Naive thymus-derived CD4-positive, alpha-beta T cell (primary cell): ENCODE measurements at places on chromosomes 12 and 14. TPM values are rescaled to one million over a fixed set of nuclear protein-coding genes. Genes with fewer than 3 reads are reported as not detected.

DNA sequence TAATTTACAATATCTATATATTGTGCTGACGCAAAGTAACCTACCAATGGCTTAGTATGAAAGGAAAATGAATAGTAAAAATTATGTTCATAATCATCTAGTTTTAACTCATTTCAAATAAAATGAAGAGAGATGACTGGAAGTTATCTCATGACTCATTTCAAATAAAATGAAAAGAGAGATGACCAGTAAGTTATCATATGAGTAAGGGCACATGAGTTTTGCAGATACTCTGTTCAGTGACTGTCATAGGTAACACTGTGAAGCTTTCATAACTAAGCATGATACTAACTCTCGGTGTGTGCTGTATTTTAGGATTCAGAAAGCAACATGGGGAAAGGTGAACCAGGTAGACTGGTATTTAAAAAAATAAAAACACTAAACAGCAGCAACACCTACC lies 364.5 kb upstream of the DIO2 start:
- no peak for DNase-seq

DNA sequence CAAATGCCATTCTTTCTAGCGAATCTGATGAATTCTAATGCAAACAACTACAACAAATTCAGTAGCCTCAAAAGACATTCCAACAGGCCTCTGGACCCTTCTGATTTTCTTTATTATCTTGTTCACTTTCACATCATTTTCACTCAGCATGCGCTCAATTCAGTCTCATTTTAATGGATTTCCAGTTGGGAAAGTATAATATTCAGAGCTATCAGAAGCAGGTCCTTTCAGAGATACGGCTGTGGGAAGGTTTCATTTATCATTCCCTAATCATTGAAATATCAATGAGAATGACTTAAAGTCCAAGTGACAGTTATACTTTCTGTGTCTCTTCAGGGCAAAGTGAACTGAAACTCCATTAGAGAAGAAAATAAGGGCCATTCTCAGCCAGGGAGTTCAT lies 1083.7 kb upstream of the FLRT2 start:
- no peak for DNase-seq

- no peak for DNase-seq
Observed at GRCh38 chr12:109389146-109389545, 41.4 kb downstream of the MYO1H start.

DNA sequence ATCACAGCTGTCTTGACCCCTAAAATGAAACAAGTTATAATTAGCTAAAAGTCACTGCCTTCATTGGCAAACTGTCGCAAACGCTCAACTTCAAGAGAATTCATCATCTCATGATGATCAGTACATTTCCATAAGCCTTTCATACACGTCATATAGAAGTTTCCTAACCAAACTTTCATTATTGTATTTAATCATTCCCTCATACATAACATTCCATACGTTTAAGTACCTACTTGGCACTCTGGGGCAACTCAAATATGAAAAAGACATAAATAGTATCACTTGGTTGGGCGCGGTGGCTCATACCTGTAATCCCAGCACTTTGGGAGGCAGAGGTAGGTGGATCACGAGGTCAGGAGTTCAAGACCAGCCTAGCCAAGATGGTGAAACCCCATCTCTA lies 12.4 kb upstream of the PPP2R5E start:
- no peak for DNase-seq

- no peak for DNase-seq
Observed at GRCh38 chr12:66127650-66128049, 2.9 kb downstream of the LLPH start.

DNA sequence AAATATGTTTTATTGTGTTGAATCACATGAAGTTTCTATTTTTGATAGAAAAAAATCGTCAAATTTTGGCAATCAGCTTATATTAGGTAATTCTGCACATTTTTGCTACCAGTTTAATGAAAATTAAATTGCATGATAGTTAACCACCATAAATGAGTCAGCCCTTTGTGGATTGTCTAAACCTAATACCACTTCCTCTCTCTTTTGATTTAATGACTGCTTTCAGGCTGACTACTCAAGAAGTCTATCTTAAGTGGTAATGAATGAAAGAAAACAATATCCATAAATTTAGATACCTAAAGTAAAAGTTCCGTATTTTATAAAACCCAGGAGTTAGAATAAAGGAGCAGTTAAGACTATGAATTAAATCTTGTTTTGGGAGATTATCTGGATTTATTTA lies 450.5 kb downstream of the TMEM117 start:
- no peak for DNase-seq

GRCh38 chr12:109775172-109775881 lies 57.9 kb downstream of the TRPV4 start:
- peak; percentile 69 for DNase-seq

DNA sequence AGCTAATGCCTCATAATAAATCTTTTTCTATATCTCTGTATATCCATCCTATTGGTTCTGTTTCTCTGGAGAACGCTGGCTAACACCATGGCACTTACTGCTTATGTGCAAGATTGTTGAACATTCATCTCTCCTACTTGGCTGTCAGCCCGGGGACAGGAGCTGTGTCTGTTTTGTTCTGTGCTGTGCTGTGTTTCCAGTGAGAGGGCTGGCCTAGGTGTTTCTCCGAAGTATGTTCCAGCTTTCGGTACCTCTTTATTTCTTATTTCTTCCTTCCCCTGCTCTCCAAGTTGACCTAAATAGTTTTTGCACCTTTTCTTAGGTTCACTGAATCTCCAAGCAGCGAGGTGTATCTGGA lies 18.8 kb upstream of the NR4A1 start:
- no peak for DNase-seq

DNA sequence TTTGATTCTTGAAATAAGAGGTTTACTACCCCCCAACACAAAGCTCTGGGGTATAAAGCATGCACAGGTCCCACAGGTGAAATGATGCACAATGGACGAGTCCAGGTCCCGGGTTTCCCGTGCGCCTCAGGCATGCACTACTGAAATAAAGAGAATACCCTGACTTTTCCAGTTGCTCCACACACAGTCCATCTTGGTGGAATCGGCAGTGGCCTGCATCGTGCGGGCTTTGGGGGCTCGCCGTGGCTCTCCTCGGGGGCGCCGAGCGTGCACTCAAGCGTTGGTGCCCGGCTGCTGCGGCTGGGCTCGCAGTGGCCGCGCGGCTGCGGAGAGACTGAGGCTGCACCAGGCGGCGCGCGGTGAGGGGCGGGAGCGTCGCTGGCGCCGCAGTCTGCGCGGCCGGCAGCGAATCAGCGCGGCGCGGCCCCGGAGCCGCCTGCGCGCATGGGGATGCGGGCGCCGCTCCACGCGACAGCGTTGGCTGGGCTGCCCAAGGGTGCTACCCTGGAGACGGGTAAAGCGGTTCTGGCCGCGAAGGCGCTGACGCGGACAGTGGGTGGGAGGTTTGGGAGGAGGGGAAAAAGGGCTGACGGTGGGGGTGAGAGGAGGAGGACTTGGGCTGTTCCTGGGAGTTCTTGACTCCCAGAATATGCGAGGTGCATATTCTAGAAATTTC lies 53.8 kb upstream of the CCDC175 start:
- no peak for DNase-seq

GRCh38 chr12:53659571-53659981 lies 16.3 kb downstream of the ATP5MC2 start:
- no peak for DNase-seq

DNA sequence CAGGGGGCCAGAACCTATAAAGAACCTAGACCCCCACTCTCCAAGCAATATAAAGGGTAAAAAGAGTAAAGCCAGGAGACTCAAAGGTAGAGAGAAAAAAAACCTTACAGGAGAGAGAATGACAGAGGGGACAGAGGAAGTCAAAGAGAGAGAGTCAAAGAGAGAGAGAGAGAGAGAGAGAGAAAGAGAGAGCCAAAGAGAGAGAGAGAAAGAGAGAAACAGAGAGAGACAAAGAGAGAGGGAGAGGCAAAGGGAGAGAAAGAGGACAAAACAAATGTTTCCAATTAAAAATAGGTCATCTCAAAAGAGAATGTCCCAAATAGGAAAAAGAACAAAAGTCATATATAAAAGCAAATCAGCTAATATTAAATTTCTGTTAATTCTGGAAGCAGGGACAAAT lies 251.5 kb downstream of the DPY19L2 start:
- DNase-seq = no peak

- DNase-seq = no peak
Observed at GRCh38 chr12:22122359-22122758, 76.3 kb downstream of the CMAS start.

DNA sequence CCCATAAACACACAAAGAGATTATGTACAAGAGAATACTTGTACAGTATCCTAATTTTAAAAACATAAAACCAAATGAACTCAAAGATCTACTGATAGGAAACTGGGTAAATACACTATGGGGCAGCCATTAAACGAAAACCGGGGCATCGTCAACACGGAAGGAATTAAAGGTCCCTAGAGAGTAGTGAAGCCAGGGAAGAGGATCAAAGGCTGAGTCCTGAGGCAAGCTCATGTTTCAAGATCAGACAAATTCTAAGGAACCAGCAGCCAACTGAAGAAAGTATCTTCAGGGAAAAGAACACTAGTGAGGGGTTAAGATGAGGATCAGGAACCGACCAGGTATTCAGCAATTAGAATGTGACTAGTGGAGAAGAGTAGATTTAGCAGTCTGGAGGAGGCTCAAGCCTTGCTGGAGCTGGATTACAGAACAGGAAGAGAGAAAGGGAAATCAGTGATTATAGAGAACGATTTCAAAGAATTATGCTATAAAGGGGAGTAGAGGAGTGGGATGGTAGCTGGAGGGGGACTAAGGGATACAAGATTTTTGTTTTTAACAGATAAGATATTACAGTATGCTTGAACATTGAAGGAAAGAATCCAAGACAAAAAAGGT lies 23.7 kb downstream of the SEL1L start:
- no peak for DNase-seq

- no peak for DNase-seq
Observed at GRCh38 chr14:101956179-101956885, 8.0 kb upstream of the DYNC1H1 start.

GRCh38 chr14:85387181-85387580 lies 142.8 kb upstream of the FLRT2 start:
- no peak for DNase-seq

- DNase-seq = no peak
Observed at GRCh38 chr12:70822412-70822811, 98.1 kb downstream of the PTPRR start.

GRCh38 chr12:59938190-59938962 lies 342.5 kb downstream of the SLC16A7 start:
- no peak for DNase-seq

- no peak for DNase-seq
Observed at GRCh38 chr14:22332686-22333421, 256.2 kb downstream of the DAD1 start.

DNA sequence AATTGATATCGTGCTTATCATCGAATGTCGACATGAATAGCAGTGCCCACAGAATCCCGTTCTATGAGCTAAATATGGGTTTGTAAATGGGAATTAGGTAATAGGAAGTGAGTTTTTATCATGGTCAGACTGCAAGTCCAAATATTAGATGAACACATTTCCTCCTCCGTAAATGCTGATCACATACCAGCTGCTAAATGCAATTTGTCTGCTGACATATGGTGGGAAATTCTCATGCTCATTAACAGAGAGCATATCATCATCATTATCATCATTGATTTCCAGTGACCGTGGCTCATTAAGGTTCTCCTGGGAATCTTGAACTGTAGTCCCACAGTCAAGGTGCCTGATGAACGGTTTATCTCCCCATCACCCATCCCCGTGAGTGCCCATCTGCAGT lies 998.8 kb upstream of the TMEM132C start:
- no peak for DNase-seq

Gene UNC79
- polyA plus RNA-seq = not detected

Gene KRT83
- polyA plus RNA-seq = not detected

Gene NR1H4
- polyA plus RNA-seq = not detected

Gene CMAS
- 29.1 TPM for polyA plus RNA-seq

Gene COCH
- polyA plus RNA-seq = 0.55 TPM

Gene NCKAP5L
- 1.8 TPM for polyA plus RNA-seq

Gene KRT86
- polyA plus RNA-seq = not detected

Gene DEGS2
- polyA plus RNA-seq = 0.51 TPM

Gene CRIP2
- polyA plus RNA-seq = 180 TPM

Gene CLEC4E
- not detected for polyA plus RNA-seq

Gene SMOC1
- polyA plus RNA-seq = not detected

Gene GLIPR1L2
- 1.8 TPM for polyA plus RNA-seq
